GM18507 (cell line): ENCODE measurements at places on chromosomes 5 and 9.

DNA sequence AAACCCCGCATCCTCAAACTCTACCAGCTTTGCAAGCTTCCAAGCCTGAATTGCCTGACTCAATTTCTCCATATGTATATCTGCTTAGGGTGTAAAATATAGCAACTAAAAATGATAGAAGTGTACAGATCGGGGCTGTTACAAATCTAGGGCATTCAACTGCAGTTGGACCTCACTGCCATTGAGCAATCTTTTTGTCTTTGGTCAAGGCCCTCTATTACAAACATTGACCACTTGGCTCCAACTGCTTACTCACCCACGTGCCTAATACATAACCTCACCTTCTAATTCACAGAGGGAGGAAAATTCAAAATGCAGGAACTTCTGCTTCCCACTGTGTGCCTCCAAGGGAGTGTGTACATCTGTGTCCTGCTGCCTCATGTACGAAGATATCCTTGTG, 10.0 kb downstream of the LRRC70 start:
- no peak for DNase-seq

- DNase-seq, result no peak
These were observed 796 bp upstream of the GADD45G start for GRCh38 chr9:89603767-89604665.

- no peak for DNase-seq
These were observed 35.6 kb downstream of the ERP44 start for GRCh38 chr9:100063185-100063584.

GRCh38 chr9:70389621-70390266, 24.7 kb downstream of the KLF9 start:
- no peak for DNase-seq

DNA sequence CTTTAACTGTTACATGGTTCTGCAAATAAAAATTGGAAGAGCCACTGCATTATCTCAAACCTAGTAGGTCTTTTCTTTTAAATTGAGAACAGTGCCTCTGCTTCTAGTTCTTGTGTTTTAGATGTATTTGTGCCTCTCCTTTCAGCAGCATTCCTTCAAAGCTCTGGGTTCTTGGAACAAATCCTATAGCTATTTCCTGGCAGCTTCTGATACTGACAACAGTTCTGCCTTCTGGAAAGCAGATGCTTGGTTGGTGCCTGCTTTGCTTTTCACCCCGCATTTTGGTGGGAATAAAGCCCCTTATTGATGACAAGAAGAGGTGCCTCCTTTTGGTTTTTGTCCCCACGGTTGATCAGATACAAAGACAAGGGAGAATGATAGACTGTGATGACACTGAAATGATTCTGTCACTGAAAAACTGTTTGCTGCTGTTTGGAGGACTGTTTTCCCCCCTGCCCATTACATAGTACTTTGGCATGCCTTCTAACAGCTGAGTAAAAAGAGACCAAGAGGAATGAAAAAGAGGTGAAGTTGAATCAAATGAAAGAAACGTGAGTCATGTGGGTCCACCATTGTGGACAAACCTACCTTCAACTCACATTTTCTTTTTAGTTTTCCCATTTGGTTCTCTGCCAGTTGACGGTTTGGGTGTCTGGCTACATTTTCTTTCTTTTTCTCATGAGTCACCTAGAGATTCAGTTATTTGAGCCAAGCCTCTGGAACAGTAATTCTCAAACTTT, 5.6 kb downstream of the PTCD2 start:
- no peak for DNase-seq

DNA sequence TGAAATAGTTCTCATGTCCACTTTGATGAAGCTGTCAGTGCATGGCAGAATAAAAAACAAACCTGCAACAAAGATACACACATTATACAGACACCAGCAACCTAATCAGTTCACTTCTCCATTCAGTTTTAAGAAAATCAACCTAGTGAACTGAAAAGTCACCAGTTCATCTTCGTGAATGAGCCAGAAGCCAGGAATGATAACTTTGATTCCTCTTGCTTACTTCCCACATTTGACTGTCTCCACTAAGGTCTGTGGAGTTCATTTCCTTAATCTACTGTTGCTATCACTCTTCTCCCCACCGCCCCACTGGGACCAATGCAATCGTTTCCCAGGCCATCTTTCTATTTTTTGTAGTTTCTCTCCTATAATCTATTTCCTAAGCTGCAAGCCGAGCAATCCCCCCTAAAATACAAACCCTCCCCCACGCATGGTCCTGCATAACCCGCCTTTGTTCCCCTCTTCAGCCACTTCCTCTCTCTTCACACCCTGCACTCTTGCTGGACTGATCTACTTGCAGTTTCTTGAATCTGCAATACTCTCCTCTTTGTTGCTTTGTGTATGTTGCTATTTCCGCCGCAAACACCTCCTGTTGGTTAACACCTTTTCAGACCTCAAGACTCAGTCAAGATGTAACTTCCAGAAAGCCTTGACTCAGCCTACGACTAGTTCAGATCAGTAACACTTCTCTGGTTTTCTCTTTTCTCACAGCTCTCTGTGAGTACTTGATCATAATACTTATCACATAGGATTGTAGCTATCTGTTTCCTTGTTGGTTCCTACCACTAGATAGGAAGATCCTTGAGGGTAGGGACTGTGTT, 16.6 kb downstream of the STOM start:
- DNase-seq, result peak; percentile 45

GRCh38 chr9:95649801-95650213, 133.0 kb upstream of the PTCH1 start:
- DNase-seq, result no peak

DNA sequence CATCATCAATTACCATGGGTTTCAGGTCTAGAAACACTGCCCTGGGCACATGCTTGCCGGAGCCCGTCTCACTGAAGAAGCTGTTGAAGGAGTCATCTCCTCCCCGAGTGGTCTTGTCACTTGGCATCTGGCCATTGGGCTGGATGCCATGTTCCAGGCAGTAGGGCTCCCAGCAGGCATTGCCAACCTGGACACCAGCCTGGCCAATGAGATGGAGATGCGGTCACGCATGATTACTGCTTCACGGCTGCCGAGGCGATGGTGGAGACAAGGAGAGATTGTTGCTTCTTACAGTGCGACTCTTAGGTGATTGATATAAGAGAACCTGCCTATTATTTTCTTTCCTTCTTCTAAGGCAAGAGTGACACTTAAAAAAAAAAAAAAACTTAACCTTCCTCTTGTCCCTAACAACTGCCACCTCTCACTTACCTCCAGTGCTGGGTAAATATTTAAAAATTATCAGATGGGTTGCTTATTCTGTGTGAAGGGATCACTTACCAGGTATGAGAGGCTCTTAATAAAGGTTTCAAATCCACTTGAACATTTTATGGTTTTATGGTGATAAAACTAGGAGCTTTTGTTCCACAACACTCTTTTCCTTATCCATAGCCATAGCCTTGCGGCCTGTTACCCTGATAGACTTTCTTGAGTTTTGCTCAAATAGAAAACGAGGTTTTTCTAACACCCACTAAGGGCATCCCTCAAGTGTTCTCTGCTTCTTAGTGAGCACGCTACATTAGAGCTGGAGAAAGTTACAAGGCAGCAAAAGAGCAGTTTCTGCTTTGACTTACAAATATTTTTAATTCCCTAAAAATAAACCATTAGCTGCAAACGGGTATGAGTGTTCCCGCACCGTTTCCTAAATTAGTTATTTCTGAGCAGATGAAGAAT, 41.2 kb downstream of the NIM1K start:
- DNase-seq, result no peak

DNA sequence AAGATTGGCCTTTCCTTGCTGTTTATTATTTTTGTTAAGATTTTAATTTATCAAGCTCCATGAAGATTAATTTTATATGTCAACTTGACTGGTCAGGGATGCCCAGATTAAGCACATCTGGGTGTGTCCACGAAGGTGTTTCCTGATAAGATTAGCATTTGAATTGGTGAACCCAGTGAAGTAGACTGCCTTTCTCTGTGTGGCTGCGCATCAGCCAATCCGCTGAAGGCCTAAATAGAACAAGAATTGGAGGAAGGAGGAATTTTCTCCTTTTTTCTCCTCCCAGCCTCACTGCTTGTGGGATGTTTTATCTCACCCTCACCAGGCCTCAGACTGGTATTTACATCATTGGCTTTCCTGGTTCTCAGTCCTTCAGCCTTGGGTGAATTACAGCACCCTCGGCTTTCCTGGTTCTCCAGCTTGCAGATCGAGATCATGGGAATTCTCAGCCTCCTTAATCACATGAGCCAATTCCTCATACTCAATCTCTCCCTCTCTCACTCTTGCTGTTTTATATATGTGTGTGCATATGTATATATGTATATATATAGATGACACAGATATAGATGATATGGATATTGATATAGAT, 135.4 kb upstream of the SPEF2 start:
- no peak for DNase-seq

- DNase-seq, result no peak
These were observed 81.7 kb downstream of the ITGA1 start for GRCh38 chr5:52869391-52869790.

- no peak for DNase-seq
These were observed 157.8 kb upstream of the RASEF start for GRCh38 chr9:83220730-83221129.

DNA sequence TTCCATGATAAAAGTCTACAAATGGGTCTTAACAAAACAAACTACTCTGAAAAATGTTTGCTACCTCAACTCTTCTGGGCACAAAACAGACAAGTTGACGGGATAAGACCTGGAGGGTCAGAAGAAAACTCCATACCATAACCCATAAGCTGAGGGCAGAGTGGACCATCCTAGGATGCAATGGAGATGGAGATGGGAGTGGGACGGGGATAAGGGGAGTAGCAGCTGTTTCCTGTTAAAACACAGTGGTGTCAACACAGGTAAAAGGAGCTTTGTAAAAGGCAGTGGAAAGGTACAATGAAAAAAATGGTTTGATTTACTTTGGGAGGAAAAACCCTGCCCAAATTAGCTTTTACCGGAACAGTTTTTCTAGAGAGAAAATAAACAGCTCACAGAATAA, 41.6 kb downstream of the CEMIP2 start:
- no peak for DNase-seq
